ENCODE measurements at places on chromosomes 16 and 17.

GRCh38 chr17:14321476-14321949 lies 20.6 kb downstream of the HS3ST3B1 start:
- peak; percentile 30 for DNase-seq

- no peak for DNase-seq
Observed at GRCh38 chr16:73150786-73151185, 102.9 kb upstream of the ZFHX3 start.

DNA sequence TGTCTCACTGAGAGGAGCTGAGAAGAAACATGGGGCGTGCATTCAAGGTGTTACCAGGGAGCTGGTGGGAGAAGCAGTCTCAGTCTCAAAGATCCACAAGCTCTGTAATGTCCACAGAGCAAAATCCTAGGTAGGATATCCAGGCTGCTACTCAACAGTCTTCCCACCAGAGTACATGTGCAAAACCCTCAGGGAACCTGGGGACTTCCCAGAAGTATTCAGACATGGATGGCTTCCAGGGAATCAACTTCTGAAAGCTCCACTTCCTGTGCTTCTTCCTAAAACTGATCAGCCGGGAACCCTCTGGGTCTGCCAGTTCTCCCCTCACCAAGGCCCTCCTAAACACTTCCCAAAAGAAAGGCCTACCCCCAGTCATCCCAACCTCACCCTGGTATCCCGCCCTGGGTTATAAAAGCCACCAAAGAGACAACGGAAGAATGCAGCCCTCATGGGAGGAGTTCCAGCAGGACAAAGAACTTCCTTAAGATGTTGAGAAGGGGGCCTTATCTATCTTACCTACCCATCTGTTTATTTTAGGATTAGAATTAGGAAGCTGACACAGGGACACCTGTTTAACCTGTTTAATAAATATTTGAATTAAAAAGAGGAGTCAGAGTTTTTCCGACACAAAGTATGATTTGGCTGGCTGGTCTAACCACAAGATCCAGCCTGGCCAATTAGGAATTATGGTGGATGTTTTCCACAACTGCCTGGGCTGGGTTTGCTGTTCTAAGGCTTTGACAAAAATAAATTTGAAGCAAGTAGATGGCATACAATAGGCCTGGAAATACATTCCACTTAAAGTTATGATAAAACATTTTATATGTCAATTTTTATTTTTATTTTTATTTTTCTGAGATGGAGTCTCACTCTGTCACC lies 37.0 kb downstream of the CUEDC1 start:
- DNase-seq: peak; percentile 56

DNA sequence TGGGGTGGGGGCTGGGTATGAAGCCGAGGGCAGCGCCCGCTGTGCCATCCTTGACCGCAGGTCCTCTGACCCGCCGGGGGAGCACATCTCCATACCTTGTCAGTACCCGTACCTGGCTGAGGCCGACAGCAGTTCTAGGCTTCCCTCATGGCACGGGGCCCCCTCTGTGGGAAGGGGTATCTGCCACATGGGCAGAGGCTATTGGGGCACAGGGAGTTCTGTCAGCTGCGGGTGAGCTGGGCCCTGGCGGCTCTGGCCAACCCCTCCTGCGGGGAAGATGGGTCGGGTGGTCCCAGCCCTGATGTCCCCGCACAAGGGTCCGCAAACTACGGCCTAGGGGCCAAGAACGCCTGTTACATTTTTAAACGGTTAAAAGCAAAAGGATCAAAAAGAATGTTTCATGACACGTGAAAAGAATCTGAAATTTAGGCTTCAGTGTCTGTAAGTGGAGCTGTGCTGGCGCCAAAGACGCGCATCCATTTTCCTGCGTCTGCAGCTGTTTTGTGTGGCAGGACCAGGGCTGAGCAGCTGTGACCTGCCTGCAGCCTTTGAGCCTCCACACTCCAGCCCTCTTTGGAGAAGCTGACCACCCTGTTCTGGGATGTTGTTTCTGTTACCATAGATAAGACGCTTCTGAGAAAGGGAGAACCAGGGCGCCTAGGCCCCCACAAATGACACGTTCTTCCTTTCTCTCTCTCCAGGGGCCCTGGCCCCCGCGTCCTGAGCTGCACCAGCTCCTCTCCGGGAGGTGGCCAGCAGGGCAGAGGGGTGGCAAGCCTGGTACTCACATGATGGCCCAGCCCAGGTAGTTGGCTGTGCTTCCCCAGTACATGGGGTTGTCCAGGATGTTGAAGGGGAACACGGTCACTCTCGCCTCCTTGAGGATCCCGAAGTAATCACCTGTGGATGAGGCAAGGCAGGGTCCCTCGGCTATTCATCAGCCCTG lies 12.7 kb upstream of the RASD1 start:
- DNase-seq: no peak

- DNase-seq: no peak
Observed at GRCh38 chr16:14286368-14287230, 215.5 kb downstream of the MRTFB start.

GRCh38 chr17:19021622-19022083 lies 17.1 kb upstream of the FAM83G start:
- no peak for DNase-seq

DNA sequence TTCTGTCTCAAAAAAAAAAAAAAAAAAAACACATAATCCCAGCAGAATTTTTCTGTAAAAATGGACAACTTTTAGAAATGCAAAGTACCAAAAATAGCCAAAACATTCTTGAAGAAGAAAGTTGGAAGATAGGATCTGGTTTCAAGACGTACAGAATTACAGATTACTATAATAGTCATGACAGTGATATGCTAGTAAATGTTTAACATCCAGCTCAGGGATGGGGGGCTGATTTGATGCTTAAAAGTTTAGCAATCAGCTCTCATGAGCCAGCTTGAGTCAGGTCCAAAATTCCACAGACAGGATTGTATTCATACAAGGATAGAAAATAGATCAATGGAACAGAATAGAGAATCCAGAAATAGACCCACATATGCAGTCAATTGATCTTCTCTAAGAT lies 100.5 kb downstream of the CYB561 start:
- no peak for DNase-seq

GRCh38 chr17:78599419-78599818 lies 22.2 kb upstream of the DNAH17 start:
- peak; percentile 35 for DNase-seq

DNA sequence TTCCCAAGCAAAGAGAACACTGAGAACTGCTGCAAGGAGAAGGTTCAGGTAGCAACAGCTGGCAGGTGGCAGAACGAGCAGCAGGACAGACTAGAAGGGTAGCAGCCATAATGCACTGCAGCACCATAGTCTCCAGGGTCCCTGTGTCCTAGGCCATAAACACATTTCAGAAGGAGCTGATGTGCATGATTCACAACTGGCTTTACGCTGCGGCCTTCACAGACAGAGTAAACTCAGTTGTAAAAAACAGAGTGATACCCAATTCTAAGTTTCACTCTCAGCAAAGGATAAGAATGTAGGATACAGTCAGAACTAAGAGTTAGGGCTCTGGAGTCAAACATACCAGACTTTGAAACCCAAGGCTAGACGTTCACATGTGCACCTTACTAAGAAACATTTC lies 24.4 kb downstream of the ARHGAP17 start:
- peak; percentile 51 for DNase-seq

DNA sequence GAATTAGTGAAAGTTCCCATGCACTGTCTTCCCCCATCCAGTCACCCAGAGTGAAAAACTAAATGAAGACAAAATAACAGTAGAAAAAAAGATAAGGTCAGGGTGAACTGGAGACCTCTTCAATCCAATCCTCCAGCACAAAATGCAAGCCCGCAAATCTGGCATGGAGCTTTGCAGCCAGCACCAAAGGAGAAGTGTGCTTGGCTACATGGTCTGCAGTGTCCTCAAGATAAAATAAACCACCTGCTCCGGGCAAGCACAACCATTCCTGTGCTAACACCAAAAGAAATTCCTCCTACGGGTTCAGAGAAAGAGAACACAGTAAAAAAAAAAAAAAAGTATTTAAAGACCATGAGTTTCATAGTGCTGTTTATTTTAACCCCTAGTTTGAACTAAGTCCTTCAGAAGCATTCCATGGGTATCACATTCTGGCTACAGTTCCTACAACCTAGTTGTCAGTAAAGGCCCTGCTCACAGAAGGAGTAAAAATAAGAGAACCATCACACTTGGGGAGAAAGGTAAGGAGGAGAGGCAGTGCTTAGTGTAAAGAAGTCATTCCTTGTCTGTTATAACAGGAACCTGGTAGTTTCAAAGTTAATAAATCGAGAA lies 109.1 kb downstream of the GAS7 start:
- DNase-seq: peak; percentile 46

- DNase-seq: no peak
Observed at GRCh38 chr16:83989300-83989699, 21.3 kb downstream of the NECAB2 start.

GRCh38 chr17:63997341-63998048 lies 656 bp upstream of the PRR29 start:
- no peak for DNase-seq

DNA sequence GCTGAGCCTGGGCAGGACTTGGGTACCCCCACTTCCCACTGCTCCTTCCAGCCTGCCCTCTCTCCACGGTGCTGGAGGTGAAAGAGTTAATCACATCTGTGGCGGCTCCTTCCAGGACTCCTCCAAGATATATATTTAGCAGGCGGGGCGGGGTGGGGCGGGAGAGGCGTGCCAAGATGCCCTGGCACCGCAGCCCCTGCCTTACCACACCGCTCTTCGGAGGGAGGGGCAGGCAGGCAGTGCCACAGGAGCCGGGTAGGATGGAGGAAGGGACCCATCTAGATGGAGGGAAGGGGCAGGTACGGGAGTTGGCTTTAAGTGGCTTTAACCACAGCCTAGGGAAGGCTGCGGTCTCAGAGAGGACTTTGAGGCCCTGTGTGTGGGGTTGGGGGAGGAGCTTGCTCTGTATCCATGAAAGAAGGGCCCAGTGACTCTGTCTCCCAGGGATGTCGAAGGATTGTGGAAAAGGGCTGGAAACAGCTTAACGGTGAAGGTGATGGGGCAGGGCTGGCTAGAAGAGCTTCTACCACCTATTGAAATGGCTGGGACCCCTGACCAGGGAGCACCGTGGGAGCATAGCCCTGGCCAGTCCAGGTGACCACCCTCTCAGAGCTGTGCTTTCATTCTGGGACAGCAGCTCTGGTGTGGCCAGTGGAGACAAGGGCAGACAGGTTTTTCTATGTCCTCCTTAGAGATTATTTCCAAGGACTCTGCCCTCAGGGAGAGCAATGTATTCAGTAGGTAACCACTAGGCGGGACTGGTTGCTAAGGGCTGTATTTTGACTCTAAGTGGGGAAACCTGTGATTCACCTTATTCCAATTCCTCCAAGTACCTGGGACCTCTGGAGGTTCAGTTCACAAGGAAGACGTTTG lies 13.0 kb downstream of the GPR142 start:
- DNase-seq: no peak

- peak; percentile 38 for DNase-seq
Observed at GRCh38 chr16:82628088-82628423, 1.3 kb downstream of the CDH13 start.

- DNase-seq: peak; percentile 7
Observed at GRCh38 chr17:67942810-67943209, 53.5 kb downstream of the C17orf58 start.

GRCh38 chr16:87288753-87289362 lies 28.3 kb downstream of the C16orf95 start:
- peak; percentile 79 for DNase-seq

DNA sequence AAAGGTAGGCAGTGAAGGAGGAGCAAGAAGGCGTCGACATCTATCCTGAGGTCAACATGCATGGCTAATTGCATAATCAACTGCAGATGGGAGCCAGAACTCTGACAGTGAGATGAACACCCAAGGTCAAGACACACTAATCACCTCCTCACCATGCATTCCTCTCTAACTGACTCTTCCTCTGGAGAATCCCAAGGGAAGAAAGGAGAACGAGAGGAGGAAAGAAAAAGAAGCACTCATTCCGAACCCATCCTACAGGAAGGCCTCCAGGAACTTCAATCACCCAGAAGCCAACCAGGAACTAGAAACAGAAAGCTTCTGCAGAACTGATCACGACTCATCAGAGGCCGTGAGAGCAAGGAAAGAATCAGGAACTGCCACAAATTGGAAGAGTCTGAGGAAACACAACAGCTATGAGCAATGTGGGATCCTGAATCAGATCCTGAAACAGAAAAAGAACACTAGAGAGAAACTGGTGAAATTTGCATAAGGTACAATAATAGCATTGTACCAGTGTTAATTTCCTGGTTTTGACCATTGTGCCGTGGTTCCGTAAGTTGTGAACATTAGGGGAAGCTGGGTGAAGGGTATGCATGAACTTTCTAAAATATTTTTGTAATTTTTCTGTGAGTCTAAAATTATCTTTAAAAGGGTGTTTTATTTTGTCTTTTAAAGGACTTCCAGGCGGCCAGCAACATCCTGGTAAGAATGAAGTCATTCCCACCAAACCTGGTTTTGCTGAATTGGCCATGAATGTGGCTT lies 10.0 kb upstream of the BEAN1 start:
- peak; percentile 25 for DNase-seq

DNA sequence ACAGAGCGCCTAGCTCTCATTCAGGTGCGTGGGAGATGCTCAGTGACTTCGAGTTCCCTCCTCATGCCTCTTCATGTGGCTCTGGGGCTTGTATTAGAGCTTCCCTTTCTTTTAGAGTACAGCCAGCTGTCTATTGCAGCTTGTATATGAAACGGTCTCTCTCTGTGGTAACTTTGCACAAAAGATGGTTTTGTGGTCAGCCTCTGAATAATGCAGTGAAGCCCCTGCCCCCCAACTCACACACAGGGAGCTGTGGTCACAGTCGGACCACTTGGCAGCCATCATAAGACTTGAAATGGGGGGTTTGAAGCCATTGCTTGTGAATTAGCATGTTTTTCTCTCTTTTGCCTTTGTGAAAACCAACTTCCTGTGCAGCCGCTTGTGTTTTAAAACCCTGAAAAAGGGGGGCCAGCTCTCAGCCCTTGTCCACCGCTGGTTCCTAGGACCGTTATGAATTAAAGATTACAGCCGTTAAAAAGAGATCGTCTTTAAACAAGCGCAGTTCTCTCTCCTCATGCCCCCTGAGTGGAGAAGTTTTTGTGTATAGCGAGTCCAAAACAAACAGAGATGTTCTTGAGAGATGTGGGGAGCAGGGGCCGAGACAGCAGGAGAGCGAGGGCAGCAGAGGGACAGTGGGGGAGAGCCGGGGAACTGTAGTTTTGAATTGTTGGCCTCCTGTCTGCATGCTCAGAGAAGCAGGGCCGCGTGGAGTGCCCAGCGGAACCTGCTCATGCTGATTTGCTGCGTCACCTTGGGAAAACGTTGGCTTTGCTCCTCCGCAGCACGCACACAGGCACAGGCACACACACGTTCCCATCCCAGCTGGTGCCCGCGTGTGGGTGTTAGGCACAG lies 199.0 kb downstream of the MSI2 start:
- peak; percentile 43 for DNase-seq

GRCh38 chr17:2406271-2406902 lies 5.5 kb upstream of the MNT start:
- no peak for DNase-seq

GRCh38 chr17:72361892-72362291 lies 241.1 kb downstream of the SOX9 start:
- DNase-seq: peak; percentile 40

GRCh38 chr16:67949645-67950044 lies 5.7 kb upstream of the LCAT start:
- no peak for DNase-seq
